Breast epithelium (tissue), 4 donors: ENCODE measurements at places on chromosomes 3 and 15. TPM values are rescaled to one million over a fixed set of nuclear protein-coding genes. Genes with fewer than 3 reads are reported as not detected.

The RBP2 gene
- total RNA-seq: not detected

The ADAMTS7 gene
- total RNA-seq: 7.4 TPM

- DNase-seq: no peak
- no peaks in the 10 kb centered on the region for H3K36me3 ChIP-seq
- no peaks in the 10 kb centered on the region for H3K4me1 ChIP-seq
- no peaks in the 10 kb centered on the region for H3K27me3 ChIP-seq
- no peak overlapping the region for H3K4me3 ChIP-seq
These were observed 58.6 kb downstream of the PRICKLE2 start for GRCh38 chr3:64166584-64167162.

The MAP1A gene
- 12.8 TPM for total RNA-seq

The TGFBR2 gene
- 281 TPM for total RNA-seq

- H3K4me3 ChIP-seq: no peak overlapping the region
- H3K4me1 ChIP-seq: no peaks in the 10 kb centered on the region
- H3K27ac ChIP-seq: no peak overlapping the region
- DNase-seq: no peak
- no peaks in the 10 kb centered on the region for H3K36me3 ChIP-seq
- no peaks in the 10 kb centered on the region for H3K27me3 ChIP-seq
These were observed 51.4 kb downstream of the DNAJB8 start for GRCh38 chr3:128415200-128415772.
